ENCODE measurements at places on chromosomes 16 and 17.

DNA sequence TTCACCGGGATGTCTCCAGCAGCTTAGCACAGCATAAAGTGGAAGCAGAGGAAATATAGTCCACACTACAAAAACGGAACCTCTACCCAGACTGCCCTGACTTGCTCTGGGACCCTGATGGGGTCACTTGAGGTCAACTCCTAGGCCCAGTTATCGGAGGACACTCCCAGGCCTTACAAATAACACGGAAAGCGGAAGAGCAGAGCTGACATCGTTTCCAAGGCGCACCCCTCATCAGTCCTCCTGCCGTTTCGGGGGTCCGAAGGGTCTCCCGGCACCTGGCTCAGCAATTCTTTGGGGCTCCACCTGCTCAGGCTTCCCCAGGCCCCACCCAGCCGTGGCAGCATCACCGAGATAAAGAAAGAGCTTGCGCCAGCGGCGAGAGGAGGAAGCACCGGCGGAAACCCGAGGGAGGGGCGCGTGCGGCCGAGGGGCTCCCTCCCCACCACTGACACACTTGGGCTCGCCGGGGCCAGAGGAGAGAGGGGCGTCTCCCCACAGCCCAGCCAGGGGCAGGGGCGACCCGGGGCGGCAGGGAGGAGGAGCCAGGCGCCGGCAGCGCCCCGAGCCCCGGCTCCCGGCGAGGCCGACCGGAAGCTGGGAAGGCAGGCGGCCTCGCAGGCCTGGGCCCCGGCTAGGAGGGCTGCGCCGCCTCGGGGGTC, 727 bp downstream of the CORO7 start:
- DNase-seq: peak; percentile 86

- no peak for DNase-seq
These were observed 34.7 kb downstream of the KIAA0513 start for GRCh38 chr16:85062323-85062722.

DNA sequence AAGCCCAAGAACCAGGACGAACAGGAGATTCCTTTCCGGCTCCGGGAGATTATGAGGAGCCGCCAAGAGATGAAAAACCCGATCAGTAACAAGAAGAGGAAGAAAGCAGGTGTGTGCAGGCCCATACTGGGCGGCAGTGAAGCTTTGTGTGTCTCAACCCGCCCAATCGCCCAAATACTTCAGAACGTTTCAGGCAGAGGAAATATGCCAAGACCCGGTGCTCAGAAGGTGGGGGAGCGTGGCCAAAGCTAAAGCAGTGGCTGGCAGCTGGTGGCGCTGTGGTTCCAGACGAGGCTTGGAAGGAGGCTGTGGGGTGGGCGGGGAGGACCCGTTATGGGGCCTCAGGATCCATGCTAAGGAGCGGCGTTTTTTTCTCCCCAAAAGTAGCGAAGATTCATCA, 1.2 kb downstream of the CCDC137 start:
- DNase-seq: no peak

- no peak for DNase-seq
These were observed 23.1 kb upstream of the GPRC5C start for GRCh38 chr17:74408815-74409214.

DNA sequence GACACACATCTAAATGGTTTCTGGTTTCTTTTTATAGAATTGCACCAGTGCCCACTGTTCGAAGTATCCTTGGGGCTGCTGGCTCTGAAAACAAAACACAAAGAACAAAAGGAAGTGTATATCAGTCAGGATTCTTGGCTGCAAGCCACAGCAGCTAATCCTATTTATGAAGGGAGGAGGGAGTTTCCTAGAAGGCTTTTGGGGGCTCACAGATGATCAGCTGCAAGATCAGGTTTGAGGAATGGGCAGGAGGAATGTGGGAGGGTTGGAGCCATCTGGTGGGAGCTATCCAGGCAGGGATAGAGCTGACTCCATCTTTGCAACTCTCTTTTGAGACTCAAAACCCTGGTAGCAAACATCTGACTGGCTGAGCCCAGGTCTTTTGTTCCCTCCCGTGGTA, 118.3 kb upstream of the EEF2KMT start:
- DNase-seq: no peak

DNA sequence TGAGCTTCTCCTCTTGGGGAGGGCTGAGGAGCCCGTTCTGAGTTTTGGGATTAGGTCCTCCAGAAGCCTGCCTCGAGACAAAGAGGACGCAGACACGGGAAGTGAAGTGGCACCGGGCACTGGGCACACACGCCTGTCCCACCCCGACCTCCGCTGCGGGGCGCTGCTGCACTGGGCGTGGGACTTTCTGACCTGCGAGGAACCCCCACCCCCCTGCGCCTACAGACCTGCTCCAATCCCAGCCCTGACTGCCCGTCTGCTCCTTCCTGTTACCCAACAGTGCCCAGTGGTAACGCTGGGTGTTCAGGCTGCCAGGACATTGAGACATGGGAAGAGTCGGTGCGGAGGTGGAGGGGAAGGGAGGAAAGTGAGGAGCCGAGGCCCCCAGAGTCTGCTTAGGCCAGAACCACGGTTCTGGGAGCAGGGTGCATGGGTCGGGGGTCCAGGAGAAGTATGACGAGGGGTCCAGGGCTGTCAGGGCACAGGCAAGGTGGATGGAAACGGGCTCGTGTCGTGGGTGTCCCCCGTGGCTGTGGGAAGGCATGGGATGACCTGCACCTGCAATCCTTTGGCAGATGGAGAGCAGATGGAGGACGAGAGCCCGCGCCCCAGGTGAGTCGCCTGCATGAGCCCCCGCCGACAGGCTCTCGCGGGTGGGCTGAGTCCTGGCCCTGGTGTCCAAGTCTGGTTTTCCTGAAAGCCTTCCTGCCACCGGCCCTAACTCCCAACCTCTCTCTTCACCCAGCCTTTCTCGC, 112.0 kb upstream of the CREBBP start:
- no peak for DNase-seq

DNA sequence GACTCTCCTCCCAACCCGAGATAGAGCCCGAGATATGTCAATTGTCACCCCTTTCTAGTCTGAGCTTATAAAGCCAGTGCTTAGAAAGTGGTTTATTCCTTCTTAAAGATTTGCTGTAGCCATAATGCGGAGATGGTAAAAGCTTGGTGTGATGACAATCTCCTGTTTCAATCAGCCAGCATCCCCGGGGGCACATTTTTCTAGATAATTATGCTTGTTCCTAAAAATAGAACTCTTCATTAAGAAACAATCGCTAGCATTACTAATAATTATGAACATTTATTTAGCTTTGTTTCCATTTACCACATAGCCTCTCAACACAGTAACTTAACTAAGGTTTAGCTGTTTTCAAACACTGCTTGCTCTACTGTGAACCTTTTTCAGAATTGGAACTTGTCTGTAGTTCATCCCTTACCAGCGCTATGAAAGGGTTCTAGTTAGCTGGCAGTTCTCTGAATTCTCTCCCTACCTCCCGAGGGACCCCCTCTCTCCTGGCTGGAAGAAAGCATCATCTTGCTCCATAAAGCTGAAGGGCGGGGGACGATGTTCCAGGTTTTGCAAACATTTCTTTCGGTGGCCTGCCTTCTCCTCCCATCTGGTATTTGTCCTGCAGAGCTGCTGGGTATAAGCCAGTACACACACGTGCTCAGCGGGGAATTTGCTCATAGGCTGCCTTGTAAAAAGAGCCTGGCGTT, 922 bp upstream of the MRPL58 start:
- DNase-seq: no peak

- DNase-seq: no peak
These were observed 94.4 kb upstream of the CIBAR2 start for GRCh38 chr16:85206472-85207356.

GRCh38 chr17:41511116-41511515, 5.7 kb upstream of the KRT13 start:
- no peak for DNase-seq

- no peak for DNase-seq
These were observed 34.5 kb downstream of the PMM2 start for GRCh38 chr16:8831871-8832716.

DNA sequence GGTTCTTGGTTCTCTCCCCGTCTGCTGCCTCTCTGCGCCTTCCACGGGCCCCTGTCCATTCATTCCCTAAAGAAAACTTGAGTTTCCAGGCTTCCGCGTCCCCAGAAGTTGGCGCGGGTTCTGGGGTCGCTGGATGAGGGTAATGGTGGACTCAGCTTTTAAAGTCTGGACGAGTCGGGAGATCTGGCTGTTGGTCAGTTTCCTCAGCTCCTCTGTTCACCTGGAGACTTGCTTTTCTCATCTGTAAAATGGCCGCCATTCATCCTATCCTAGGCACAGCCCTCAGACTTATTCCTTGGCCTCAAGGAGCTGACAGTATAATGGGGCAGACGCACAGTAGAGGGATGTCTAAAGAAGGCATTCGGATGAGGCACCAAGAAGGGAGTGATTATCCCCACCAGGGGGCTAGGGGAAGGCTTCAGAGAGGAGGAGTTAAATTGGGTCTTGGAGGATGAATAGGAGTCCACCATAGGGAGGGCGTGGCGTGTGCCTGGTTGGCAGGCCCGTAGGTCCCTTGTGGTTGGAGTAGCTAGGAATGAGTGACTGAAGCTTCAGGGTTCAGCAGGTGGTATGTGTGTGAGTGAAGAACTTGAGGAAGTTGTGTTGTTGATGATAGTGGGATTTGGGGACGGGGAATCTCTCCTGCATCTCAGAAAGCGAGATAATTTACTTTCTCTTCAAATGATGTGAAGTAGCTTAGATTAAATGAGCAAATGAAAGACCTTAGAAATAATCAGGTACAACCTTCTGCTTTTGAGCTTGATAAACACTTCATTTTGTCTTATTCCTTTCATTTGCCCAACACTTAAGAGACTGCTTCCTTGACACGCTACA, 652 bp downstream of the VPS35L start:
- peak; percentile 66 for DNase-seq

DNA sequence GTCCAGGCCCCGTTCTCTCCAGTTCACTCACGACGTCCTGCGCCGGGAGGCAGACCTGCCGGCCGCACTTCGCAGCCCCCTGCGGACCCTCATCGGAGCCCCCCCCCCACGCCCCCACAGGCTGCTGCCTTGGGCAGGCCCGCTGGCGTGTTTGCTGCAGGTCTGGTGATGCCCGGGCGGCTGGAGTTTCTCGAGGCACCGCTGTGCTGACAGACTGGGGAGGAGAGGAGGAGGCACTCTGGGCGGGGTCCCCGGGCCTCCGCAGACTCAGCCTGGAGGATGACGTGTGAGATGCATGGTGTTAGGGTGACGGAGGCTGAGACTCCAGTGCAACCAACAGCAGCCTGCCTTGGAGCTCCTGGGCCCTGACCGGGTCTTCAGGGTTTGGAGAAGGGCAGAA, 24.1 kb downstream of the BAIAP2 start:
- DNase-seq: no peak

DNA sequence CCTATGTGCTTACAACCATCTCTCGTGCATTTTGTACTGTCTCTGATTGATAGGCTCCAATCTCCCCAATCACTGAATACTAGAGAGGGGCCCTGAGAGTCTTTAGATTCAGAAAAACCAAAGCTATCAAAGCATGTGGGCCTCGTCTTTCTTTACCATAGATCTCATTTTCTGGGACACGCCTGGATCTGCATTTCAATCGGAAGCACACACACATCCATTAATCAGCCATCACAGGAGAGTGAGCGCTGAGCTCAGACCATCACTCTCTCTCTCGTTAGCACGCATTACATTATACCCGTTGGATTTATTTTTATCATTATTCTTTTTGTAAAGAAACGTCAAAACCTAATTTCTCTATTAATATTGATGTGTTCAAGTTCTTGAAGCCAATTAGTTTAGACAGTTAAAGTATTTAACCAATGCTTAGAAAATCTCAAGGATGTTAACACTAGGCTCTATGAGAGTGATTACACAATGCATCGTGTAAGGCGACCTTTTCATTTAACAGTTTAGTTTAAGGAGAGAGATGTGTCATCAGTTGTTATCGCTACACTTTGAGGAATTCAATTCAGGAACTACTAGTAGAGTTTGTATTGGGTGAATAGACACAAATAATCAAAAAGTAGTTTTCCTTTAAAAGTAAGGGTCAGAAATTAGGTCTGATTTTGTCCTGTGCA, 650.7 kb downstream of the CDH8 start:
- no peak for DNase-seq

DNA sequence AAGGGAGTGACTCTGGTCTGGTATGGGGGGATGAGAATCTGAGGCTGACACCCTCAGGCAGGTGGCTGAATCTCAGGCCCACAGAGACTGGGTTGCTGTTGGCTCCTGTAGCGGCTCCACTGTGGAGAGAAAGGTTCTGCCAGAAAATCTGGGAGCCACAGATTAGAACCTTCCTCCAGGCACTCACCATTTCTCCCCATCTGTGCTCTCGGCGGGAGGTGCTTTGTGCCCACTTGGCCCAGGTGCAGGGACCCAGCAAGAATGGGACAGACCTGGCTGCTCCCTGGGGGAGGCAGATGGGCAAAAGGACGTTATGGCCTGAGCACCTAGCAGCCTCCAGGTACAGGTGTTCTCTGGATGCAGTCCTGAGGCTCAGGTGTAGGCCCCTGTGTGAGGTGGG, 20.1 kb downstream of the RAB11FIP3 start:
- no peak for DNase-seq

DNA sequence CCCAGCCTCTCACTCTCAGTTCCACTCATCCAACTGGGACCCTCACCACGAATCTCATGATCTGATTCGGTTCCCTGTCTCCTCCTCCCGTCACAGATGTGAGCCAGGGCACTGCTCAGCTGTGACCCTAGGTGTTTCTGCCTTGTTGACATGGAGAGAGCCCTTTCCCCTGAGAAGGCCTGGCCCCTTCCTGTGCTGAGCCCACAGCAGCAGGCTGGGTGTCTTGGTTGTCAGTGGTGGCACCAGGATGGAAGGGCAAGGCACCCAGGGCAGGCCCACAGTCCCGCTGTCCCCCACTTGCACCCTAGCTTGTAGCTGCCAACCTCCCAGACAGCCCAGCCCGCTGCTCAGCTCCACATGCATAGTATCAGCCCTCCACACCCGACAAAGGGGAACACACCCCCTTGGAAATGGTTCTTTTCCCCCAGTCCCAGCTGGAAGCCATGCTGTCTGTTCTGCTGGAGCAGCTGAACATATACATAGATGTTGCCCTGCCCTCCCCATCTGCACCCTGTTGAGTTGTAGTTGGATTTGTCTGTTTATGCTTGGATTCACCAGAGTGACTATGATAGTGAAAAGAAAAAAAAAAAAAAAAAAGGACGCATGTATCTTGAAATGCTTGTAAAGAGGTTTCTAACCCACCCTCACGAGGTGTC, 26.6 kb downstream of the STH start:
- DNase-seq: no peak

DNA sequence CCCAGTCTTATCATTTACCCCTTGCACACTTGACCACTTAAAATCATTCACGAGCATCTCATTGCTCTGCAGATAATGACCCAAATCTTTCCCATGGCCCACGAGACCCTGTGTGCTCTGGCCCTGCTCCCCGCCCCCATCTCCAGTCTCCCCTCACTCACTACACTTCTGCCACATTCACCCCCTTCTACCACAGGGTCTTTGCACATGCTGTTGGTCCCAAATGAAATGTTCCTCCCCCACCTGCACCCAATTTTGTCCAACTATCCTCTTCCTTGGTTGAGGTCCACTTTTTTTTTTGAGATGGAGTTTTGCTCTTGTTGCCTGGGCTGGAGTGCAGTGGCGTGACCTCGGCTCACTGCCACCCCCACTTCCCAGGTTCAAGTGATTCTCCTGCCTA, 39.2 kb downstream of the CCDC42 start:
- DNase-seq: no peak

- DNase-seq: peak; percentile 66
These were observed at the start of gene IGF2BP1 for GRCh38 chr17:48997103-48997826. Gene IGF2BP1, plus strand, starts transcription at chr17:48997385. Its CDS starts 361 bp downstream, at chr17:48997746.

GRCh38 chr17:52827526-52827925, 669.0 kb upstream of the CA10 start:
- DNase-seq: no peak

GRCh38 chr16:8565498-8565897, 24.8 kb downstream of the TMEM114 start:
- DNase-seq: no peak
